ENCODE measurements at places on chromosomes 16 and 17.

GRCh38 chr17:82876602-82877379 is 37.0 kb upstream of the ZNF750 start:
- DNase-seq, result peak; percentile 86

- no peak for DNase-seq
Measured at GRCh38 chr17:21077281-21077680, 34.5 kb upstream of the USP22 start.

GRCh38 chr17:9566067-9566466 is 9.6 kb downstream of the STX8 start:
- no peak for DNase-seq

DNA sequence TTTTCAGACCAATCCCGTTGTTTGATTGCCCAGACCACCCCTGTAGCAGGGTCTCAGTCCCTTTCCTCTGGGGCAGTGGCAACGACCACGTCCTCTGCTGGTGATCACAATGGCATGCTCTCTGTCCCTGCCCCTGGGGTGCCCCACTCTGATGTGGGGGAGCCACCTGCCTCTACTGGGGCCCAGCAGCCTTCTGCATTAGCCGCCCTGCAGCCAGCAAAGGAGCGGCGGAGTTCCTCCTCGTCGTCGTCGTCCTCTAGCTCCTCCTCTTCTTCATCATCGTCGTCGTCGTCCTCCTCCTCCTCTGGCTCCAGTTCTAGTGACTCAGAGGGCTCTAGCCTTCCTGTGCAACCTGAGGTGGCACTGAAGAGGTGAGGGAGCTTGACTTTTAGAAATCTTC is 9.2 kb downstream of the ELOB start:
- DNase-seq, result no peak

- DNase-seq, result peak; percentile 64
Measured at GRCh38 chr16:2842340-2843000, 12.4 kb downstream of the ZG16B start.

DNA sequence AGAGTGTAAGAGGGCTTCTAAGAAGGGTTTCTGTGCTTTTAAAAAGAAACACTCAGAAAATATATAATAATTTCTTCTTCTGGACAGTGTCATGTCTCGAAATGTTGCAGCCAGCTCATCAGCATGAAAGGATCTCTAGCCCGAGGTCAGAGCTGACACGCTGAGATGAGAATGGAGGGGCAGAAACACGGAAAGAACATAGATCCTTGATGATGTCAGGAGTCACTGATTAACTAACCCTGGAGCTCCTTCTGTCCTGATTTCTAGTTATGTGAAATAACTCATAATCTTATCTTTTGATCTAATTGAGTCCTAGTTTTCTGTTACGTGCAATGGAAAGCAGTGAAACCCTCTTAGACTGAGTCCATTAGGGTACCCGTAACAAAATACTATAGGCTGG is 10.3 kb upstream of the TOX3 start:
- DNase-seq, result no peak

GRCh38 chr17:73071066-73071999 is 21.2 kb downstream of the SLC39A11 start:
- DNase-seq, result no peak

- no peak for DNase-seq
Measured at GRCh38 chr17:8803531-8804420, 4.6 kb upstream of the MFSD6L start.

DNA sequence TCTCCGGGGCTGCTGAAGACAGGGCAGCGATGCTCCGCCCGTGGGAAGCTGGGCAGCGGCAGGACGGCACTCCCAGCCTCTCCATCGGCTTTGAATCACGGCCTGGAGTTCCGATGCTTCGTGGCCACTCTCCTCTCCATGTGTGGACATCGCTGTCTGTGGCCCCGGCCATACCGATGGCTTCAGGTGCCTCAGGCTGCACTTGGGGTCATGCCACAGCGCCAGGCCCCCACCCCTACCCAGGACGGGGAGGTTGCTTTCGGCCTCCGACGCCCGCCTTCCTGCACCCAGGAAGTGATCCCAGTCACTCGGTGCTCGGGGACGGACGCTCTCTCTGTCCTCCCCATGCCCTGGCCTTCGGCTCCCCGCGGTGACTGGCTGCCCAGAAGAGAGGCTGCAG is 180.7 kb downstream of the BANP start:
- no peak for DNase-seq

DNA sequence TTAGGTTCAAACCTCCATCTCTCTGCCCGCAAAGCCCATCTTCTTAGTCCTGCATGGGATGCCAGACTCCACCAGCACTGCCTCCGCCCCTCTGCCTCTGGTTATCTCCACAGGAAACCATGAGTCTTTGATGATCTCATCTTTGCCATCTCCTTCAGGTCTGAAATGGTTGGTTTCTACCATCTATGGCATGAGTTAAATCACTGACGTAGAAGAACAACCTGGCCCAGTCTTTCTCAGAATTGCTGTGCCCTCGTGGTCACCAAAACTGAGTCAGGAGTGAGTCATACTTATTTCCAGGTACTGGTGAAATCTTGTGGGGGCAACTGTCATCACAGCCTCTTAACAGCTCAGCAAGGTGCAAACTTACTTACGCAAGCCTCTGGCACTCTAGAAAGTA is 468.7 kb upstream of the C16orf82 start:
- no peak for DNase-seq

DNA sequence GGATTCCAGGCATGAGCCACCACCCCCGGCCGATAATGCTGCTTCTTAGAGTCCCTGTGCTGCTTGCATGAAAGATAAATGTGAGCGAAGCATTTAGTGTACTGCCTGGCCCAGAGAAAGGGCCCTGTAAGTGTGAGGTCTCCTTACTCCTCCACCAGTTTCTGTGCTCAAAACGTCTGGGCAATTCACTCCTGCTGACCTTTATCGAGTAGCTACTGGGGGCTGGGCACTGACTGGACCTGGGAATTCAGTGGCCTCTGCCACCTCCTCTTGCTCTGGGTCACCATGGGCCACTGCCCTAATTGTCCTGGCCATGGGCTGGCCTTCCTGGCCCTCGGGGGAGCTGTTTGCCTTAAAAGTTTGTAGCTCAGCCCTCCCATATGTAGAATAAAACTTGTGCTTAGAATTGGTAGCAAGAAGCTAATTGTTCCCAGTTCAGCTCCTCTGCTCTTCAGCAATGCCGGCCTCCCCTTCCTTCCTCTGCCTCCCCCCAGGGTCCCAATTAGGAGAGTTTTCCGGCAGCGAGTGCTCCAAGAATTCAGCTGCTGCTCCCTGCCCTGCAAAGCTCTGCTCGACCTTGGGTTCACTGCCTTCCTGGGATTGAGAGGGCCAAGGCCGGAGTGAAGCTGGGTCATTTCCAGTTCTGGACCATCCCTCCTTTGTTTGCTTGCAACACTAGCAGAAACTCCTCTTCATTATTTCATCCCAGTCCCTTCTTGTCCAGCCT is 98.9 kb upstream of the CDC42EP4 start:
- no peak for DNase-seq

DNA sequence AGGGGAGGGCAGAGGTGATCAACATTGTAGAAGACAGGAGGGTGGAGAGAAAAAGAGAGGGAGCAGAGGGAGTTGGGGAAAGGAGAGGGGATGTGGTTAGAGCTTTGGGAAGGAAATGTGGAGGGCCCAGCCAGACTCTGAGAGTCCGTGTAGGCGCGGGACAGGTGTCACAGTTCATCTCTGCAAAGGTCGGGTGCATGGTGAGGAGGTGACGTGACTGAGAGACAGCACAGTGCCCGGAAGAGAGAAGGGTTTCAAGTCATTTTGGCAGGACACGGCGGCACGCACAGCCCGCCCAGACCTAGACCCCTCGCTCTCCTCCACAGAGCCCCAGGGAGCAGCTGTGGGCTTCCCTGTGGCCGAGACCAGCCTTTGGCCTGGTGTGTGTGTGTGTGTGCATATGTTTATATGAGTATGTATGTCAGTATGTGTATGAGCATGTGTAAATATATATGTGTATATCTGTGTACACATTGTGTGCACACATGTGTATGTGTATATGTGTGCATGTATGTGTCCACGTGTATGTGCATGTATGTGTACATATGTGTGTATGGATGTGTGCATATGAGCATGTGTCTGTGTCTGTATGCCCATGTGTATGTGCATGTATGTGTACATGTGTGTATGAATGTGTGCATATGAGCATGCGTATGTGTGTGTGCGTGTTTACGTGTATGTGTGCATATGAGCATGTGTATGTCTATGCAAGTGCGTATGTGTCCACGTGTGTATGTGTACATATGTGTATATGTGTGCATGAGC is 104.6 kb downstream of the SEC14L1 start:
- no peak for DNase-seq

DNA sequence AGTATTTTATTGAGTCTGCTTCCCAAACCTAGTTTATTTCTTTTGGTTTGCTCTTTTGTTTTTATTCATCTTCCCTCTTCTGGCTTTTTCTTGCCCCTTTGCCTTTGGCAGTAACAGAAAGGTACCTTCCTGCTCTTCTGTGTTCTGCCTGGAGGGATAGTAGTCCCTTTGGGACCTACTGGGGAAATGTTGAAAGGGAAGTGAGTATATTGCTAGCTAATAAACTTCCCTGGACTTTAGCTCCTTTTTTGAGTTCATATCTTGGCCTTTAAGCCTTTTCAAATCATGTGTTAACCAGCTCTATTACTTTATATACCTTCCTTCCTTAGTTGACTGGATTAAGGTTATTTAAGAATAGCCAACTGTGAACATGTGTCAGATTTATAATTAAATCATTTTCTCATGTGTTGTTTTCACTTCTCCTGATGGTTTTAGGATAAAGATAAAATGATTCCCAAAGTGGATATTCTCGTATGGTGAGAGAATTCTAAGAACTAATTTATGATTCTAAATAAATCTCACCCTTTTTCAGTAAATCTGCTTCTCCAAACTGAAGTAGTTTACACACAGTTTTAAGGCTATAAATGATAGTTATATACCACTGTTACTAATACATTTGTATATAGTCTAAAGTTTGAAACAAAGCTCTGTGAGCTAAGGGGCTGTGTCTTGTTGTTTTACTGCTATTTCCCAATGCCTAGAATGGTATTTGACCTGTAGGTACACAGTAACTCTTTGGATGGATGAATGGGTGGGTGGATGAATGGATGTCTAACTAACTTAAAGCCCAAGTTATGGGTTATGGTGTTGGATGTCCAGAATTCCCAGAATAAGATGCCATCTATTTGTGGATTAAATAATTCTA is 45.7 kb downstream of the OMG start:
- DNase-seq, result no peak

GRCh38 chr16:72878301-72879269 is 169.3 kb downstream of the ZFHX3 start:
- no peak for DNase-seq

DNA sequence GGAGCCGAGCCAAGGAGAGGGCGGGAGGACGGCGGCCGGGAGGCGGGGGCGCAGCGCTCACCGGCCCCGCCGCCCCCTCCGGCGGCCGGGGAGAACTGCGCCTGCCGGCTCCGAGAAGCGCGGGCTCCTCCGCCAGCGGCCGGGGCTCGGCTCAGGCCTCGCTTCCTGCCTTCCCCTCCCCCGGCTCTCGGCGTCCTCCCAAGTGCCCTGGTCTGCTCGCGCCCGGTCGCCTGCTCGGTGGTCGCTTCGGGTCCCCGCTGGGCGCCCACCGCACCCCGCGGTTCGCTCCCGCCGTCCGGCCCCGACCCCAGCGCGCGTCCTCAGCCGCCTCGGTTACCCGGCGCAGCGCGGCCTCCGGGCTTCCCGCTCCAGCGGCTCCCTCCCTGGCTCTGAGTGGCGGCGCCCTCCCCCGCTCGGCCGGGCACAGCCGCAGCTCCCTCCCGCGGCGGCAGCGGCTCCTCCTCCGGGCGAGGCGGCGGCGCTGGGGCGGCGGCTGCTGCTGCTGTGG is 313 bp downstream of the UBTF start:
- DNase-seq, result no peak

DNA sequence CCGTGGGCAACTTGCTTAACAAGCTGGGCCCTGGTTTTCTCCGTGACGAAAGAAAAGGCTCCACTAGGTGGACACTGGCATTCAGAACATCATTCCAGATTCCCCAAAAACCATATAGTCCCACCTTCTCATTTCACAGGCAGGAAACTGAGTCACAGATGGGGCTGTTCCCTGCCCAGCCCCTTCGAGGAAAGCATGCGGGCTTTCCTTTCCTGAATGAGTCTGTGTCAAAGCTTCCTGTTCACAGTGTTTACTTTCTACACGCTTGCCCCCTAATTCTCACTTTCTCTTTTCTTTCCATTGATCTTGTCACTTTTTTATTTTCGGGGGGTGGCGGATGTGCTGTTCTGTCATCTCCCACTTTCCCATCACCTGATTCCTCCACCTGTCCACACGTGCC is 10.3 kb upstream of the LGALS9 start:
- no peak for DNase-seq

DNA sequence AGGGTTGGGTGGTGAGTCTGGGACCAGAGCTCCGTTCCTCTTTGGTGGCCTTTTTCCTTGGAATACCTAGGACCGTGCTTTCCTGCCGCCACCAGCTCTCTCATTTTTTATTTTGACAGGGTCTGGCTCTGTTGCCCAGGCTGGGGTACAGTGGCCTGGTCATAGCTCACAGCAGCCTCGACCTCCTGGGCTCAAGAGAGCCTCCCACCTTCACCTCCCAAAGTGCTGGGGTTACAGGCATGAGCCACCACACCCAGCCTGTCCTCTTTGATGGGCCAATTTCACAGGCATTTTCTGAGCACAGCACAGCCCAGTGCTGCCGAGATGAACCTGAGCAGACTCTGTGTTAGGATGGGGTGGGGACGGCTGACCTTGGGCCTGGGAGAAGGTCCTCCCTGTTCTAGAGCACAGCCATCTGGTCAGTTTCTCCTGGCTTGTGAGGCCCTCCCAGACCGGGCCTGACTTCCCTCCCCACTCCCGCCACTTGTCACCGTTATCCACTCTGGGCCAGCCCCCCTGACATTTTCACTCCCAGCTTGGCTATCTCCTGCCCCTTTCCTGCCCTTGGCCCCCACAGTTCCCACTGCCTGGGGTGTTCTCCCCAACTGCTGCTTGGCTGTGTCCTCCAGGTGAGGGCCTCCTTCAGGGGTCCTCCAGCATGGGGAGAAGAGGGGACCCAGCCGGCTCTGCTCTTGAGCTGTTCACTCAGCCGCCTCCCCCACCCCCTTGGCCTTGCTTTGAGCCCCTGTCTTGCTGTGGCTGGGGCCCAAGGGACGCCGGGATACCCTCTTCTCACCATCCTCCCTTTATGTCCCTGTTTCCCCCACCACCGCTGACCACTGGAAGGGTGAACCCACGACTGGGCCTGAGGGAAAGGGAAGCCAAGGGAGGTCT is 5.0 kb downstream of the ADCY7 start:
- DNase-seq, result peak; percentile 17

GRCh38 chr16:2297506-2297860 is 29.6 kb upstream of the RNPS1 start:
- DNase-seq, result no peak

- no peak for DNase-seq
Measured at GRCh38 chr17:7026471-7027115, 3.7 kb downstream of the BCL6B start.

GRCh38 chr17:58318065-58318481 is 10.5 kb downstream of the TSPOAP1 start:
- peak; percentile 17 for DNase-seq

- peak; percentile 45 for DNase-seq
Measured at GRCh38 chr16:49699841-49700175, 156.1 kb downstream of the ZNF423 start.

GRCh38 chr17:65656390-65657250 is 95.2 kb upstream of the AXIN2 start:
- DNase-seq, result no peak

- DNase-seq, result no peak
Measured at GRCh38 chr17:75003070-75003956, 9.2 kb upstream of the MRPL58 start.
